ENCODE measurements at places on chromosomes 12 and 14.

GRCh38 chr14:51873221-51873893 is 12.9 kb downstream of the GNG2 start:
- DNase-seq: no peak

DNA sequence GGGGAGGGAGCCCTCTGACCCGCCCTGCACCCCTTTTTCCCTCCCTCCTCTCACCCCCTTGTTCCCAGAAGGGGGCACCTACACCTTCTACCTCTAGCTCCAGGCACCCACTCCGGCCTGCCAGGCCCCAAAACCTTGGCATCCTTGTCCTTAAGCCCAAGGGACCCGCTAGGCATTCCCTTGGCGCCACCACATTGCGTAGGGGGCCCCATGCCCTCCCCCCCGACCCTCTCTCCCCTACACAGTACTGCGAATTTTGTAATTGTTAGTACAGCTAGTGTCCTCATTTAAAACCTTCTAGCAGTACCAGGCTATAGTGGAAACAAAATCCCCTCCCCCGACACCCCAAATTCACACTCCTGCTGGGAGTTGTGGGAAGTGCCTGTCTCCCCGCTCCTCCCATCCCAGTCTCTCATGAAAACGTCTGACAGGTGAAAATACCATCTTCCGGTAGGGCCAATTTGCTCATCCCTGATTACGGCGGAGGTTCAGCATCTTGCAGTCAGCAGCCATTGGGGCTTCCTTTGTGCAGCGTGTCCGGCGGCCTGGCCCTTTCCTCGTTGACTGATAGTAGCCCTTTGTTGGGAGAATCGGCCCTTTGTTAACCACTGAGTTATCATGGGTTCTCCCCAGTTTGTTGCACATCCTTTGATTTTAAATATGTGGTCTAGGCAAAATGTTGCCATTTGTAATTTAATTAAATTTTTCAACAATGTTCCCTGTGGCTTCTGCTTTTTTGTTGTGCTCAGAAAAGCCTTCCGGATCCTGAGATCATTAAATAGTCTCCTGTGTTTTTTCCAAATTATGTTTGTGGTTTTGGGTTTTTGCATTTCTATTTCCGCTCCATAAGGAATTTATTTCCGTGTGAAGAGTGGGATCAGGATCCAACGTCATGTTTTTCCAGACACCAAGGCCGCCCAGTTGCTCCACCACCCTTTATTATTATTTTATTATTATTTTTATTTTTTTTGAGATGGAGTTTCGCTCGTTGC is 7.9 kb upstream of the CEP170B start:
- no peak for DNase-seq

GRCh38 chr14:94366146-94366915 is 22.1 kb downstream of the SERPINA1 start:
- DNase-seq: no peak

DNA sequence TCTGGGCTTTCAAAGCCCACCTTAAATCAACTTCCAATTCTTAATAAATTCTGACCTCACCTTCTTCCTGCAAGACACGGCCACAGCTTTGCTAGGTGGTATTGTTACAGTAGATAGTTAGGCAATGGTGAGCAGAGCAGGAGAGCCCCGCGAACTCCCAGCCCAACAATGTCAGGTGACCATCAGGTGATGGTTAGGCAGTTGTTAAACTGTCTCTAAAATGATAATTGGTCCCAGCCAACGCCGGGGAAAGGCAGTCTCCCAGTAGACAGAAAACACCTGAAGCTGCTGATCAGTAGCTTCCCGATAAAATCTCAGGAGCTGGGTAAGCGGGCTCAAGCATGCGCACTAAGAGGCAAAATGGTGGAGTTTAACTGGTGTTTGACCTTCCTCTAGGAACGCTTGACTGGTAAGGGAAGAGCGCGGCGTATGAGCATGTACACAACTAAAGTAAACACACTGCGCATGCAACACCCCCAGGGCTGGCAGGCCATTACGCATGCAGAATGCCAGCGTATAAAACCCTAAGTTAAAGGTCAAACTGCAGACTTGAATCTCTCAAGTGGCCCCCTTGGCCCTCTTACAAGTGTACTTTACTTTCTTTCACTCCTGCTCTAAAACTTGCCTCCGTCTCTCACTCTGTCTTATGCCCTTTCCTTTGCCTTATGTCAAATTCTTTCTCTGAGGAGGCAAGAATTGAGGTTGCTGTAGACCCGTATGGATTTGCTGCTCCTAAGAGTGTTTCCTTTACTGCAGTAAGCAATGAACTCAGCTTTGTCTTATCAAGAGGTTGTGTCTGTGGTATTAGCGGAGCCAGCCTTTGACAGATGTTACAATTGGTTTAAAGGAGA is 113.5 kb downstream of the C12orf75 start:
- no peak for DNase-seq

DNA sequence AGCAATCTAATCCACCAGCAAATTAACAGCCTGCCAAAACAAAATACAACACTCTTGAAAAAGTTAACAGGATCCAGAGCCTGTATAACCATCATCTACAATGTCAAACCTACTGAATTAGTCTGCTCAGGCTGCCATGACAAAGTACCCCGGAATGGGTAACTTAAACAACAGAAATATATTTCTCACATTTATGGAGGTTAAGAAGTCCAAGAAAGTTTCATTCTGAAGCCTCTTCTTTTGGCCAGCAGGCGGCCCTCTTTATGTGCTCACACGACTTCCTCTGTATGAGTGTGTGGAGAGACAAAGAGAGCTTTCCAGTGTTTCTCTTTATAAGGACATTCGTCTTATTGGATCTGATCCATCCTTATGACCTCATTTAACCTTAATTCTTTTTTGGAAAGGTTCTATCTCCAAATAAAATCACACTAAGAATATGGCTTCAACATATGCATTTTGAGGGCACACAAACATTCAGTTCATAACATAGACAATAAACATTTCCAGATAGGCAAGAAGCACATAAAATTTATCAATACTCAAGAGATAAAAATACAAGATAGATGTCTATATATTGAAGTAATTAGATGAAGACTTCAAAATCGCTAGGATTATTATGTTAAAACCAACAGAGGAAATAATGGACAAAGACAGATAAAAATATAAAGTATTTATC is 5.9 kb upstream of the RERG start:
- DNase-seq: peak; percentile 5

GRCh38 chr12:58919231-58920101 is 838 bp downstream of the LRIG3 start:
- DNase-seq: peak; percentile 20

GRCh38 chr12:109436188-109436560 is 40.9 kb downstream of the KCTD10 start:
- no peak for DNase-seq

- DNase-seq: no peak
Measured at GRCh38 chr12:45720069-45720468, 9.4 kb upstream of the ARID2 start.

GRCh38 chr14:66330228-66330627 is 155.9 kb upstream of the CCDC196 start:
- no peak for DNase-seq

- DNase-seq: no peak
Measured at GRCh38 chr14:60508707-60509437, at the start of gene SIX6. Gene SIX6 (plus strand): TSS chr14:60509146. CDS start chr14:60509399, 253 bp downstream.

GRCh38 chr12:232731-233614 is 19.0 kb upstream of the SLC6A12 start:
- DNase-seq: no peak

GRCh38 chr14:94217116-94217515 is 43.0 kb downstream of the PPP4R4 start:
- DNase-seq: no peak

- no peak for DNase-seq
Measured at GRCh38 chr12:60977966-60978365, 1282.2 kb upstream of the USP15 start.

DNA sequence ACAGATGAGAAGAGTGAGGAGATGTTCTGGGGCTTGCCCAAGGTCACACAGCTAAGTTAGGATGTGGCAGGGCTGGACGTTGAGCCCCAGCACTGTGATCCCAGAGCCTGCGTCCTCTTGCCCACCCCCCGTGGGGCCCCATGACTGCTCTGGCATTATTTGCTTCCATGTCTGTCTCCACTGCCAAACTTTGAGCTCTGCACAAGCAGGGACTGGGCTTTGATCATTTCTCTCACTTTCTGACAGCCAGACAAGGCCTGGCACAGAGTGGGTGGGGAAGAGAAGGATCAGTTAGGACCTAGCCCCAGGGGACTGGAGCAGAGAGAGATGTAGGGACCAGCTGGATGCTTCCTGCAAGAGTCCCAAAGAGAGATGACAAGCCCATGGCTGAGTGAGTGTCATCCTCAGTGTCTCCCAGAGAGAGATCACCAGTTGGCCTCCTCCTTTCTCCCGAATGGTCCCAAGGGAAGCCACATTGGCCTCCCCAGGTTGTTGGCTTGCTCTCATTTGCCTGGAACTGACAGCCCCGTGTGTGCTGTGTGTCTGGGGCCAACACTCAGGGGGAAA is 126.7 kb upstream of the PWP1 start:
- no peak for DNase-seq

GRCh38 chr14:35503646-35504045 is 30.3 kb upstream of the INSM2 start:
- DNase-seq: no peak

GRCh38 chr14:69077841-69078240 is 75.1 kb downstream of the DCAF5 start:
- no peak for DNase-seq

DNA sequence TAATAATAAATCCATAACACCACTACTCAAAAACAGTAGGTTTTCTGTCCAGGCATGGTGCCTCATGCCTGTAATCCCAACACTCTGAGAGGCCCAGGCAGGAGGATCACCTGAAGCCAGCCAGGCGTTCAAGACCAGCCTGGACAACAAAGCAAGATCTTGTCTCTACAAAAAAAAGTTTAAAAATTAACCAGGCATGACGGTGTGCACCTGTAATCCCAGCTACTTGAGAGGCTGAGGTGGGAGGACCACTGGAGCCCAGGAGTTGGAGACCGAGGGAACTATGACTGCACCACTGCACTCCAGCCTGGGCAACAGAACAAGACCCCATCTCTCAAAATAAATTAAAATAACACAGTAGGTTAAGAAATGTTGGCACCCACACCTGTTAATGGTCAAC is 44.5 kb upstream of the AP4S1 start:
- no peak for DNase-seq

DNA sequence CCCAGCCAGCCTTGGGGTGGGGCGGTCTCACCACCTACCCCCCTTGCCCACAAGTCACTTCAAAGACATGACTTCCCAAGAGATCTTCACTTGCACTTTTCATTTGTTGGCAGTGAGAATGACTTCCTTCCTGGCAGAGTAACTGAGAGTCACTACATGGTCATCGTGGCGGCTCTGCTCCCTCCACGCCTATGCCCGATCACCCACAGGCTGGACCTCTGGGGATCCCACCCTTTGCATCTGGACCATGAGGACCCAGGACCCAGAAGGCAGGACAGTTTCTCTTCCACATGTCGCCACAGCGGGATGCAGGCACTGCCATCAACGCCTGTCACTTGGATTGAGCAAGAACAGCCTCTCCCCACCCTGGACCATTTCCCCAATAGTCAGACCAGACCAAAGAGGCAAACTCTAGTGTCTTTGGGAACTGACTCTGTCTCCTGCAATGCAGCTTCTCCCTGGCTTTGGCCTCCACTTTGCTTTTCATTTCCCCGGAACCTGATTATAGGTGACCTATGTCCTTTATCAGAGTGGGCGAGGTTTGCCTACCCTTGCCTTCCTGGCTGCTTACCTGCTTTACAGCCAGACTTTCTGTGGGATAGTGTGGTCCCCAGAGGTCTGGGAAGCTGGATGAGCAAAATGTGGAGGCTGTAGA is 3.6 kb downstream of the VDR start:
- DNase-seq: no peak

DNA sequence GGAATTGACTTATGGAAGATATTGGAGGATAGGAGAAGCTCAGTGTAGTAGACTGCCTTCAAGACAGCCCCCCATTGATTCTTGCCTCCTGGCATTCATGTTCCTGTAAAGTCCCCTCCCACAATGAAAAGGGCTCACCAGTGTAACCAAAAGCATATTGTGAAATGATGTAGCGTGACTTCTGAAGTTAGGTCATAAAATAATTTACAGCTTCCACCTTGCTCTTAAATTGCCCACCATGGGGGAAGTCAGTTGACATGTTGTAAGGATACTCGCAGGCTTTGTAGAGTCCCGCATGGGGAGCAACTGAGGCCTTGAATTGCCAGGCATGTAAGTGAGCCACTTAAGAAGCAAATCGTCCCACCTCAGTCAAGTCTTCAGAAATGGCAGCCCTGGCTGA is 25.1 kb downstream of the GTSF1 start:
- DNase-seq: no peak

DNA sequence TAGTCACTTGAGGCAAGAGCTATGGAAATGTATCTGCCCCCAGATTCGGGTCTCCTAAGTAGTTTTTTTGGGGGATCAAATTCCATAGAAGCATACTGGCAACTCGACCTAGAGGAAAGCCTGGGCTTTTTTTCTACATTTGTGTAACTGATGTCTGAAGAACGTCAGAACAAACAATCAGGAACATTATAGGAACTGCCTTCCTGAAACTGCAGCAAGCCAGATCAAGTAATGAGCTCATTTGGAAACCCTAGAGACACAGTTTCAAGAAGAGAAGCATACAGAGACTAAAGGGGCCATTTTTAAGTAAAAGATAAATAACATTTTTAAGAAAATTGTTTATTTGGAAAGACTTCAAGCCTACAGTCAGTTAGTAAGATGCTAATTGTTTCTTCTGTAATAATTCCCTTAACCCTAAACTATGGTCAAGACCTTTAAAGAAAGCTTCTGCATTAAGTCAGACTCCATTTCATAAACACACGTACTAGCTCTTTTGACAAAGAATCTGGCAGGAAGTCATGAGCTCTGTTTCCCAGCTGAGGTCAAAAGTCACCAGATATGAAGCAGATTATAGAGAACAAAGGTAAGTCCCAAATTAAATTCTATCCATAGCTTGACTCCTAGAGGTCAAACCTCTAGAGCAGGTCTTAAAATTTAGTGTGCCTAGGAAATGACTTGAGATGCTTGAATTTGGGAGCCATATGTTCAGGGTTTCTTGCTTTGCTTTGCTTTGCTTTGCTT is 112.8 kb downstream of the EGLN3 start:
- DNase-seq: no peak

- DNase-seq: no peak
Measured at GRCh38 chr14:94571395-94571794, 9.8 kb upstream of the SERPINA5 start.

- no peak for DNase-seq
Measured at GRCh38 chr12:97131220-97131981, 224.3 kb downstream of the NEDD1 start.

GRCh38 chr14:20440882-20441281 is 4.9 kb upstream of the KLHL33 start:
- no peak for DNase-seq

GRCh38 chr12:10453156-10453555 is at the start of gene KLRC1:
Gene KLRC1 (minus strand): TSS chr12:10453377. CDS start chr12:10451156, 2,221 bp downstream.
- DNase-seq: no peak

Measured in GM12891 (cell line).